ENCODE measurements at places on chromosomes 1 and 21.

DNA sequence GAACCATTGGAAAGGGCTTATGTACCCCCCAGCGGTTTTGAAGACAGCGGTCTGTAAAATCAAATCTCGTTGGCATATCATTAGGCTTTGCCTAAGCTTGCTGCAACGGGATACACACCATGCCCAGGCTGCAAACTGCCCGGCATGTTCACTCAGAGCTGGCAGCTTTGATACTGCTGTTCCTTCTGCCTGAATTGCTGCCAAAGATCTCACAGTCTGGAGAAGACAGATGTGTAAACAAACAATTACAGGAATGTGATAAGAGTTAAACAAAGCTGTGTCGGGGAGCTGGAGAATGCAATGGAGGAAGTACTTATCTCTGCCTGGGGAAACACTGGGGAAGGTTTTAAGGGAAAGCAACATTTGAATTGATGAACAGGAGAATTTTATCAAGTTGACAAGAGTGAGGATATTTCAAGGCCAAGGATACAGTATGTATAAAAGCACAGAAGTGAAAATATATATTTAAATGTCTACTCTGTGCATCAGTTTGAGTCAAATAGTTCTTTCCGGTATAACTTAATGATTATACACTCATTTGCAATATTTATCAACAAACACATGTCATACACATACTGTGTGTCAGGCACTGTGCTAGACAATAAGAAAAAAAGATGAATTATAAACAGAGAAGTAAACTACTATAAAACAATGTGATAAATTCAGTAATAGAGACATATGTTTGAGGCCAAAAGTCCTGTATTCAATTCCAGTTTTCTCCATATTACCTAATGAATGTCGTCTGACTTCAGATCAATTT lies 29.9 kb downstream of the CHML start:
- DNase-seq: no peak

- no peak for DNase-seq
Observed at GRCh38 chr1:76510672-76511557, 356.4 kb upstream of the ST6GALNAC5 start.

- DNase-seq: no peak
Observed at GRCh38 chr1:26580116-26580515, 50.6 kb downstream of the RPS6KA1 start.

GRCh38 chr1:213840575-213840974 lies 147.2 kb upstream of the PROX1 start:
- DNase-seq: no peak

GRCh38 chr1:175757381-175758015 lies 14.1 kb upstream of the TNR start:
- DNase-seq: no peak

DNA sequence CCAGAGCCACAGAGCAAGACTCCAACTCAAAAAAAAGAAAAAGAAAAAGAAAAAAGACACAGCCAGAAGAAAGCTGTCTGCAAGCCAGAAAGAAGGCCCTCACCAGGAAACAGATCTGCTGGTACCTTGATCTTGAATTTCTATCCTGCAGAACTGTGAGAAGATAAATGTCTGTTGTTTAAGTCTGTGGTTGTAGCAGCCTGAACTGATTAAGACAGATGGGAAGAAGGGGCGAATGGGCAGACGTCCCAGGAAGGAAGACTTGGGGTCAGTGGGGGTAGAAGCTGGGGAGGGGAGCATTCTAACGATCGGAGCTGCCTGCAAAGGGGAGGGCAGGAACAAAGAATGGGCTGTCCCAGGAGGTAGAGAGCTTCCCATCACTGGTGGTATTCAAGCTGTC lies 6.3 kb downstream of the SLC2A7 start:
- no peak for DNase-seq

DNA sequence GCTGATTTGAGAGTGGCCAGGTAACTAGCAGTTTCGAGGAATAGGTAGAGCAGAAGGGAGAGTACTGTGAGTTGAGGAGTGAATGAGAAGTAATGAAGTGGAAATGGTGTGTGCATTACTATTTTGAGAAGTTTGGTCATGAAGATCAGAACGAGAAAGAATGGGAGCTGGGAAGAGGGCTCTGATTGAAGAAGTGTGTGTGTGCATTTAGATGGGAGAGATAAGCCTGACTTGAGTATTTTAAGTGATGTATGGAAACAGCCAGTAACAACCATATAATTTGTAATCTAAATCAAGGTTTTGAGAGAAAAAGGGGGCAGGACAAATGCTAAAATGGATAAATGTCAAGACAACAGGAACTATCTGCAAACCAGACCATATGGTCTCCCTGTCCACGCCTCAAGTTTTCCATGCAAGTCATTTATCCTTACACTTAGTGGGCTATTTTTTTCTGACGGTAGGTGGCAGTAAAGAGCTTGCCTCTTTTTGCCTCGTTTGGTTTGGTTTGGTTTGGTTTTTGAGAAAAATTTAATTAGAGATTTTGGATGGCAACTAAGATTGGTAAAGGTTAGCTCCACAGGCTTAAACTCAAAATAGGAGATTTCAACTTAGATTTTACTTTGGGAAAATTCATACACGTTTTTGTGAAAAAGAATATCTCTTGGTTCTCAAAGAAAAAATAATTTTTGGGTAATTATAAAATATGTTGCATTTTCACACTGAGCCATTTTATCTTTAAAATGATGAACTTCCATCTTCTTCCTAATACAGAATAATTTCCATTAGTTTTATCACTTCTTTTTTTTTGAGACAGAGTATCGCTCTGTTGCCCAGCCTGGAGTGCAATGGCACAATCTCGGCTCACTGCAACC lies 9.5 kb upstream of the B3GALNT2 start:
- no peak for DNase-seq

- DNase-seq: no peak
Observed at GRCh38 chr1:32759997-32760623, 57.0 kb downstream of the YARS1 start.

DNA sequence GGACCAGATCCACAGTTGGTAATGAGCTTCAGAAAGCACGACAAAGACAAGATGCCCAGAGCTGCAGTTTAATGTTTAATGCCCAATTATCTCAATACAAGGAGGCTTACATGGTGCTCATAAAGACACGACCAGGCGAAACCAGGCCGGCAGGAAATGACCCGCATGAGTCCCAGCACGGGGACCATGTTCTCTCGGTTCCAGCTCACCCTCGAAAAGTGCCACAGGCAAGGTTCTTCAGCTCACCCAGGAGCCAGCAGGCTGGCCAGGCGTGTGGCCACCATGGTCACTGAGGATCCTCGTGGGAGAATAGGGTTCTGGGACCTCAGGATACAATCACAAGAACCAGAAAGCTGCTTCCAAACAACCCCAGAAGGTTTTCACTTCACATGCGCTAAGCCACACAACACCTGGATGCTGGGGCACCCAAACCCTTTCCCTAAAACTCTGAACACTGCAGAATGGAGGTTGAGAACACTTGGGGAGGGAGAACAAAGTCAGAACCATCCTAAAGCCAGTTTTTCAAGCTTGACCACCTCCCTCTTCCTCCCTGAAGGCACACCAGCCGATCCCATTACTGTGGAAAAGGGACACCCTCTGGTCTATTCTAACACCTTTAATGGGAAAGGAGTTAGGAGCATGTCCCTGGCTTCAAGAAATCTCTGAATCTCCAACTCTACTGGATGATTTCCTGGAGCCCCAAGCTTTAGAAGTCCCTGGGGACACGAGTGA lies 22.6 kb upstream of the ASAP3 start:
- no peak for DNase-seq

GRCh38 chr1:197130677-197131304 lies 15.7 kb downstream of the ASPM start:
- DNase-seq: no peak

- no peak for DNase-seq
Observed at GRCh38 chr1:159207080-159207479, 2.4 kb downstream of the ACKR1 start.

- no peak for DNase-seq
Observed at GRCh38 chr1:159341736-159342135, 39.6 kb downstream of the FCER1A start.

DNA sequence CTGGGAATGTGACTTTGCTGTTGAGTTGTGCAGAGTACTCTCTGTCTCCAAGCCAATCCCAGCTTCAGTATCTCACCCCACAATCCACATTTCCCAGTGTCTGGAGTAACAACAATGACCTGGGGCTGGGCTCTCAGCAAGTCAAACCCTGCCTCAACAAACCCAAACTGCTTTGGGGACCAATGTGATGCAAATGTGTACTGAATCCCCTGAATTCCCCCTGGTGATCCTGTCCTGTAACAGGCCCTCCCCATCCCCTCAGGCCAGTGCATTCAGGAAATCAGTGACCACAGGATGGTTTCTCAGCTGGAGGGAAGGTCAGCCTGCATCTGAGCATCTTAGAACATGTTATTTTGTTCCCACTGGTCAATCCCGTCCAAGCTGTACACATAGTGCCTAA lies 36.7 kb upstream of the HAO2 start:
- DNase-seq: no peak

- no peak for DNase-seq
Observed at GRCh38 chr1:48230236-48230635, 7.7 kb downstream of the SLC5A9 start.

DNA sequence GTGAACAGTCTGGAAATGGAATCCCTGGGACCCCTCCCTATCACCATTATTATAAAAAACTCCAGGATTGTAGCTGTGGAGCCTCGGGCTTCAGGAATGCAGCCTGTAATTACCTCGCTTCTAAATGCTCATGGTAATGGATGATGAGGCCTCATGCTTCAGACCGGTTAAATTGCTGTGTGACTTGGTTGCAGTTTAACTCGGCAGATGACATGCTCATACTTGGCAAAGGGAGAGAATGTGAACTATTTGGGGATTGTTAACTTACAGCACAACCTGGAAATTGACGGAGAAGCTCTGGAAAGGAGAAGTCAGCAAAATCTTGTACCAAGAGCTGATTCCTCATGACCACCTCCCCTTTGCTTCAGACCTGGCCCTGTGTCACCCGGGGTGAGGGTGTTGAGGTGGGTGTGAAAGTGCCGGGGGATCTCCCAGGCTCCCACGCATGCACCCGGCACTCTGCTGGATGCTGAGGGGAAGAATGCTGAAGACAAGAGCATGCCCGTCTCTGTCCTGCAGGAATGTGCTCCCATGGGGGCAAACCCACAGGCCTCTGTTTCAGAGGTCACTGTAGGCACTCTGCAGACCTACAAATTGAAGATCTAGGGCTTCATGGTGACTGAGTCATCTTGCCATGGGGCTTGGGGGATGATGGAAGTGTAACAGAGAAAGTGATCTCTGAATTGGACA lies 364.8 kb downstream of the RPS6KC1 start:
- DNase-seq: no peak
